ENCODE measurements at places on chromosomes 4 and X. TPM values are rescaled to one million over a fixed set of nuclear protein-coding genes. Genes with fewer than 3 reads are reported as not detected.

Gene HSFX1
- 0.17 TPM for total RNA-seq

Gene VGLL1
- total RNA-seq, result not detected

Gene MGAT4D
- total RNA-seq, result not detected

Gene TXK
- 0.36 TPM for total RNA-seq

Gene NXT2
- 16.1 TPM for total RNA-seq

Gene MMRN1
- not detected for total RNA-seq
